ENCODE measurements at places on chromosomes 12 and 14. TPM values are rescaled to one million over a fixed set of nuclear protein-coding genes. Genes with fewer than 3 reads are reported as not detected.

Gene DTX1
- not detected for polyA plus RNA-seq

Gene RND1
- not detected for polyA plus RNA-seq

Gene ZNF891
- polyA plus RNA-seq, result 1.3 TPM

Gene NUBPL
- 4.7 TPM for polyA plus RNA-seq

Gene PLEKHH1
- polyA plus RNA-seq, result 5.9 TPM

Gene WSCD2
- polyA plus RNA-seq, result 4.1 TPM

Gene ACOT6
- polyA plus RNA-seq, result not detected

Gene CIROP
- not detected for polyA plus RNA-seq

Gene HOXC4
- 0.70 TPM for polyA plus RNA-seq

Gene TEX52
- not detected for polyA plus RNA-seq

Gene DCN
- 0.67 TPM for polyA plus RNA-seq

Gene SLC17A8
- 0.03 TPM for polyA plus RNA-seq

Gene SOAT2
- not detected for polyA plus RNA-seq

Gene EML5
- 0.27 TPM for polyA plus RNA-seq

Gene IQSEC3
- polyA plus RNA-seq, result 0.15 TPM

Gene CCDC197
- polyA plus RNA-seq, result not detected

Gene OR4E2
- not detected for polyA plus RNA-seq

Gene MAP3K12
- 2.4 TPM for polyA plus RNA-seq

Gene PAX9
- 1.8 TPM for polyA plus RNA-seq

Gene SIX6
- polyA plus RNA-seq, result not detected

Gene PZP
- not detected for polyA plus RNA-seq

Gene CD163
- not detected for polyA plus RNA-seq

Gene OR6S1
- not detected for polyA plus RNA-seq

Gene SERPINA1
- not detected for polyA plus RNA-seq

Gene CEP290
- 9.8 TPM for polyA plus RNA-seq

Gene SLC25A21
- 17.7 TPM for polyA plus RNA-seq

Gene KLHDC1
- 0.34 TPM for polyA plus RNA-seq

Gene NUAK1
- polyA plus RNA-seq, result not detected

Gene PLBD2
- 16.4 TPM for polyA plus RNA-seq

Gene BDKRB2
- not detected for polyA plus RNA-seq

Gene EPYC
- polyA plus RNA-seq, result not detected

Gene B4GALNT1
- polyA plus RNA-seq, result 20.6 TPM

Gene DEPDC4
- 5.6 TPM for polyA plus RNA-seq

Gene GLIPR1L1
- polyA plus RNA-seq, result not detected

Gene TMEM179
- not detected for polyA plus RNA-seq

Gene LUM
- polyA plus RNA-seq, result not detected

Gene POU6F1
- 1.4 TPM for polyA plus RNA-seq

Gene SLC6A15
- not detected for polyA plus RNA-seq

Gene RPGRIP1
- 0.57 TPM for polyA plus RNA-seq

Gene OXA1L
- polyA plus RNA-seq, result 210 TPM

Gene AP5M1
- polyA plus RNA-seq, result 22.0 TPM

Gene KIF26A
- not detected for polyA plus RNA-seq

Gene KITLG
- not detected for polyA plus RNA-seq

Gene GPD1
- 0.45 TPM for polyA plus RNA-seq

Gene DDX11
- 70.7 TPM for polyA plus RNA-seq

Gene MTA1
- 103 TPM for polyA plus RNA-seq

Measured in K562 (cell line).